ENCODE measurements at places on chromosomes 5 and 9.

DNA sequence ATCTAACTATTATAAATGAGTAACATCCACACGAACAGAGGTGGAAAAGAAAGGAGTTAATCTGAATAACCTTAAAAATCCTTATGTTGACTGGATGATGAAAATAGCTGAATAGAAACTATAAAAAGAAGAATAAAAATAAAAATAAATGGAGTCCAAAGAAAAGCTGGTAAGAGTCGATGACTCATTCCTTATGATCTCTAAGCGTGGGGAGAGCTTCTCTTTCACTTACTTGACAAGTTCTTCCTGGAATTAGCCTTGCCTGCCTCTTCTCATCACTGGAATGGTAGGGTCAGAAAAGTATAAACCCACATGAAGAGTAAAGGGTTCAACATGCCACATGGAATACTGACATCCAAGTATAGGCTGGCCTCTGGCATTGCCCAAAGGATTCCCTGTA is 477.0 kb upstream of the RGMB start:
- no peak for DNase-seq
- no peak overlapping the region for H3K4me3 ChIP-seq
- no peak overlapping the region for H3K27ac ChIP-seq
- H3K36me3 ChIP-seq, result no peaks in the 10 kb centered on the region

- no peaks in the 10 kb centered on the region for H3K4me1 ChIP-seq
- H3K4me3 ChIP-seq, result no peak overlapping the region
- H3K27ac ChIP-seq, result no peak overlapping the region
- no peaks in the 10 kb centered on the region for H3K27me3 ChIP-seq
- DNase-seq, result no peak
These were observed 106.8 kb downstream of the MAPKAP1 start for GRCh38 chr9:125600194-125600593.

GRCh38 chr5:124790301-124790894 is 44.0 kb upstream of the ZNF608 start:
- no peak for DNase-seq
- no peak overlapping the region for H3K4me3 ChIP-seq
- H3K4me1 ChIP-seq, result peaks cover 2% of the 10 kb centered on the region
- no peak overlapping the region for H3K27ac ChIP-seq

DNA sequence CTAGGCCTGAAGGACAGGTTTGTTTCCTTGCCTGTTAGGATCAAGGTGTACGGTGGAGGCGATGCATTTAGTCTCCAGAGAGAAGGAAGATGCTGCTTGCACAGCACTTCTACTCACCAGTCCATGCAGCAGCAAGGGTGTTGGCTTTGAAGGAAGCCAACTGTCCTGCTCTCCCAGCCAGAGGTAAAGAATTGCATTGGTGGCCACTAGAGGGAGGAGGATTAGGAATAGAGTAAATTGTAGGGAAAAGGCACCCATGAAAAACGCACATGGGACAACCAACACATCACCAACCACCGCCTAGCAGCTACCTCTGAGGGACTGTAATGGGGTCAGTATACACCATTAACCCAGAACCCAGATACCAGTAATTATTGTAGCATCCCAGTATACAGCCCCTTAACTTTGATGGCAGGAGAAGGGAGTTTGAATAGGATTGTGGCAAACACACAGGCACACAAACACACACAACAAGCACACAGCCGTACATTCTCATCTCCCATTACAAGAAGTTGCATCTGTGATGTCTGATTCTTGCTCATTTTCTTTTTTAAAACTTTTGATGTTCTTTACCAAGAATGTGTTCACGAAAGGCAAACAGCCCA is 267.7 kb downstream of the ADAMTS6 start:
- H3K4me1 ChIP-seq, result no peaks in the 10 kb centered on the region
- no peaks in the 10 kb centered on the region for H3K36me3 ChIP-seq
- no peak overlapping the region for H3K27ac ChIP-seq
- H3K4me3 ChIP-seq, result no peak overlapping the region

DNA sequence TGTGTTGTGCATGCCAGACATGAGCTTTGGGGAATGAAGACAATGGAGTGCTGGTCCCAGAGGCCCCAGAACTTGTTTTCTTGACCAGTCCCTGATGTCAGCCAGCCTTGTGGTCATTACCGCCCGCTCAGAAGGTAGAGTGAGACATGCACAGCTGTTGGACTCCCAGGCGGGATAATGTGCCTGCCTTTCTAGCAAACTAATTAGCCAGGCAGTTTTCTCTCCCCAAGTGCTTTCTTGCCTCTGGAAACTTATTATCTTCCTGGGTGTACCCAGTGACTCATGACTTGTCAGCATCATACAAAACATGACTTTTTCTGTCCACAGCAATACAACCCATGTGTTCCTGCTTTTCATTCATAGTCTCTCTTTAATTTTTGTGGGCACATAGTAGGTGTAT is 131.1 kb downstream of the RMI1 start:
- no peak overlapping the region for H3K27ac ChIP-seq
- H3K4me1 ChIP-seq, result no peaks in the 10 kb centered on the region
- no peak for DNase-seq
- H3K27me3 ChIP-seq, result no peaks in the 10 kb centered on the region

- no peak overlapping the region for H3K27ac ChIP-seq
- H3K36me3 ChIP-seq, result no peaks in the 10 kb centered on the region
- H3K27me3 ChIP-seq, result no peaks in the 10 kb centered on the region
- H3K4me1 ChIP-seq, result no peaks in the 10 kb centered on the region
These were observed 120.6 kb downstream of the ARHGEF28 start for GRCh38 chr5:73746608-73747007.

DNA sequence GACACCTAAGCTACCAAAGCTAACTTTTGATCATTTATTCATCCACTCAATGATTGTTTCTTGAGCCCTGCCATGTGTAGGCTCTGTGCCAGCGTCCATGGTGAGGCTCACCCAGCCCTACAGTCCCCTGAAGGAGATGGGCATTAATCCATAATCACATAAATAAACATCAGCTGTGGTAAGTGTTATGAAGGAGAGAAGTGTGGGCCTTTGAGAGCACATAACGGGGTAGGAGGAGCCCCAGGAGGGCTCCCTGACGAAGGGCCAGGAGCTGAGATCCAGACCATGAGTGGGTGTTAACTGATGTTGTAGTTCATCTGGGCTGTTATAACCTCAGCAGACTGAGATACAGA is 53.9 kb upstream of the AFAP1L1 start:
- H3K27me3 ChIP-seq, result peaks cover 4% of the 10 kb centered on the region
- no peak overlapping the region for H3K27ac ChIP-seq

- H3K27me3 ChIP-seq, result peaks cover 7% of the 10 kb centered on the region
- DNase-seq, result no peak
- no peaks in the 10 kb centered on the region for H3K4me1 ChIP-seq
These were observed 11.0 kb upstream of the ZBTB43 start for GRCh38 chr9:126793686-126794417.

GRCh38 chr5:180294411-180294810 is 2.5 kb upstream of the MAPK9 start:
- H3K27ac ChIP-seq, result no peak overlapping the region
- peaks cover 6% of the 10 kb centered on the region for H3K36me3 ChIP-seq
- DNase-seq, result no peak

- H3K27ac ChIP-seq, result no peak overlapping the region
- no peaks in the 10 kb centered on the region for H3K4me1 ChIP-seq
These were observed 66.9 kb downstream of the CTSL start for GRCh38 chr9:87792831-87793288.

- no peak overlapping the region for H3K27ac ChIP-seq
- no peak for DNase-seq
- no peaks in the 10 kb centered on the region for H3K36me3 ChIP-seq
These were observed 2.8 kb downstream of the ADGRD2 start for GRCh38 chr9:124452841-124453585.

DNA sequence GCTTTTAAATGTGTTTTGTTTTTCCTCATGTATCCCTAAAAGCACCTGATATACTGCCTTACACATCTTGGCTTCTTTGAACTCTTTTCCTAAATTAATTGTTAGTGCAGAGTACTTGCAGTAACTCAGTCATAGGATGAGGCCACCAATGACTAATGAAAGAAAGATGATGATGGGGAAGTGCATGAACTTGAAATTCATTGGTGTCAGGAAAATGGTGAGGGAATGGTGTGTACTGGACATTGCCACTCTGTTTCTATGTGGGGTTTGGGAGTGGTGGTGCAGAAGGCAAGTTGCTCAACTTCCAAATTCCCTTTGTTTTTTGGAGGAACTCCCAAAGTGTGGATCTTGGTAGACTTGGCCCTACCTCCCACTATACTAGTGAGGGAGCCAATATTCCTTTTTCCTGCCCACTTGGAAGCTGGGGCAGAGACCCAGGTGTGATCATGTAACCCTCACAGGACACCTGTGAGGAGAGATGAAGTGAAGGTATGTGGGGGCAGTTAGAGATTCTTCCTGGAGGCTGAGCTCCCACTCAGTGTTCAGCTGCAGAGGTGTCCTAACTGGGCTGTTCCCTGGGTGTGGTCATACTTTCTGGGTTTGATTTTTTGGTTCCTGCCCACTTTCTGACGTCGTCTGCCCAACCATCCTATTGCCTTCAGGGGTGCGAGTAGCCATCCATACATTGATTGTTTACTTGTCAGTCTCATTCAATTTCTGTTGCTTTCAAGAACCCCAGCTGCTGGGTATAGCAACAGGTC is 298.5 kb downstream of the MAST4 start:
- H3K36me3 ChIP-seq, result no peaks in the 10 kb centered on the region
- H3K27me3 ChIP-seq, result no peaks in the 10 kb centered on the region

DNA sequence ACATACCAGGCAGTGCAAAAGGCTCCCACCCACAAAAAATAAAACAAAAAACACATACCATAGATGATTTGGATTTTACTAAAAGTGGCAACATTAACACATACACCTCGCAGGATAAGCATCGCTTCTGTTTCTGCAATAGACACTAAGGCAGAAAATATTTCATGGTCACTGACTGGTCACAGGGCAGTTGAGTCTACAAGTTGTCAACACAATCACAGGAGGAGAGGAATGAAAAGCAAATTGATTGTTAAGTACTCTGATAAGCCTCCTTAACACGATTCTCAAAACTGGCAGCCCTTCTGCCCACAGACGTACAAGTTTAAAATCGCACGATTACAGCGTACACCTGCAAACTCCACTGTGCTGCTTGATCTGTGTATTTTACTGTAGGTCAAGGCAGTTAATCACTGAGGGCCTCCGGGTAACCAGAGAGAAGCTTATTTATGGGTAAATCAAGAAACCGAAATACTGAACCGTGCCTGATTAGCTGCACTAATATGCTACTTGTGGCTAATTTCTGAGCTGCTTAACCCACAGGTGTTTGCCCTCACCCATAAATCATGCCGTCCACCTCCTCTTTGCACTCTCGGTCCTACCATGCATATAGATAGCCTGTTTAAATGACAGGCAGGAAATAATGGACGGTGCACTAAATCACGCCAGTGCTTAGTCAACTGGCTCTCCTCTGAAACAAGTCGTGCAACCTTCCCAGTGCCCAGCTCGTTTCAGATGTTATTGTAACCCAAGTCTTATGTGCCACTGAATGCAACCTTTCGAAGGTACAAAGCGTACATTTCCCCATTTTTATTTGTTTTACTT is 659.4 kb upstream of the ADAMTS16 start:
- H3K27ac ChIP-seq, result no peak overlapping the region
- no peaks in the 10 kb centered on the region for H3K36me3 ChIP-seq
- DNase-seq, result no peak
- H3K4me3 ChIP-seq, result no peak overlapping the region

- no peaks in the 10 kb centered on the region for H3K36me3 ChIP-seq
- DNase-seq, result no peak
- no peak overlapping the region for H3K4me3 ChIP-seq
- no peak overlapping the region for H3K27ac ChIP-seq
- H3K27me3 ChIP-seq, result no peaks in the 10 kb centered on the region
These were observed 26.3 kb downstream of the SEMA5A start for GRCh38 chr5:9519537-9519936.

GRCh38 chr5:14178671-14179211 is 35.6 kb downstream of the TRIO start:
- no peak overlapping the region for H3K27ac ChIP-seq
- H3K4me3 ChIP-seq, result no peak overlapping the region
- no peaks in the 10 kb centered on the region for H3K4me1 ChIP-seq

DNA sequence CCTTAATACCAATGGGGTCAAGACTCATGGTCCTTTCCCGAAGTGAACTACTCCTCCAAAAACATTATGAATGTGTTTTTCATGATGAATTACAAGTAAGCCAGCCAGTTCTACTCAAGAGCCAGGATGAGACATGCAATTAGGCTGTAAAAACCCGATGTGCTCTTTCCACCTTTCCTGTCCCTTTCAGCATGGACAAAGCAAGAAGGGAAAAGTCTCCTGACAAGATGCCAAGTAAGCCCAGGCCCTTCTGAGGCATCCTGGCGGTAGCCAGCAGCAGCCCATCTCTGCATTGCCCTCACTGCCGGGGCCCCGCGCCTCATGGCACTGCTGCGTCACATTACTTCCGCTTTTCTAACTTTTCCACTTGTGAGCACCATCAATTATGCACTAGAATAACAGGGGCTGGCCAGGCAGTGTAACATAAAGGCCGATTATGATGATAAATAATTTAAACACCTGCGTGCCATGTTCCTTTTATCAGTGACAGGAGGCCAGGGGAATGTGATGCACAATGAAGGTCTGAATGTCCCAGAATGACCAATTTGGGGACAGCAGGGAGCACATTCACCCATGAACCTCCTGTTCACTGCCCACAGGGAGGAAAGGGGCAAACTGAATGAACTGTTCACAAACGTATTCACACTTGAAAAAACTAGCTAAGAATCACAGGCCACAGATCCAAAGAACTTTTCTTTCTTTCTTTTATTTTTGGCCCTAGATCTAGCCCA is 37.4 kb downstream of the EFNA5 start:
- no peaks in the 10 kb centered on the region for H3K36me3 ChIP-seq
- H3K27me3 ChIP-seq, result no peaks in the 10 kb centered on the region
- no peak for DNase-seq
- H3K27ac ChIP-seq, result no peak overlapping the region

DNA sequence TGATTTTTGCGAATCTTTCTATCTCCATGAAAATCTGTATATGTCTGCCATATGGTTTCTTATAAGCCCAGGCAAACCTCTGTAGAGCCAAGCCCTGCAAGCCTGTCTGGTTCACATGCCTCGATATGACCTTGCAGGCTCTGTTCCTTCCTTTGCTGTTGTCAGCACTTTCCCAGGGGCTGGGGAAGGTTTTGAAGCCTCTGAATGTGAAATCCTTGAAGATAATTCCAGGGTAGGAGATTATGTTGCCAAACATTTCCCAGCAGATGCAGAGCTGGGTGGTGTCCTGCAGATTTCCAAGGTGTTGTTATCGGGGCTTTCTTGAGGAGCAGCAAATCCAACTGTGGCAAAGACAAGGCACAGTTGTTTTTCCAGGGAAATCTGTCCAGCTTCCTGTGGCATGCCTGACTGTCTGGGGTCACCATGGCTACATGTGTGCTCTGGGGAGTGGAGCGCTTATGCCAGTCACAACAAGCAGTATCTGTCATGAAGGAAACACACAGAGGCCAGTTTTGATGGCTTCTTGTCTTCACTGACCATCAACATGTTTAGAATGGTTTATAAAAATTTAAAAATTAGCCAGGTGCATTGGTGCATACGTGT is 60.7 kb upstream of the RPS23 start:
- H3K36me3 ChIP-seq, result no peaks in the 10 kb centered on the region
- no peaks in the 10 kb centered on the region for H3K27me3 ChIP-seq
- no peak overlapping the region for H3K4me3 ChIP-seq

- peaks cover 6% of the 10 kb centered on the region for H3K4me1 ChIP-seq
- no peak overlapping the region for H3K4me3 ChIP-seq
- no peak for DNase-seq
- H3K36me3 ChIP-seq, result no peaks in the 10 kb centered on the region
These were observed 3.9 kb upstream of the BARX1 start for GRCh38 chr9:93958819-93959682.

Measured in DND-41 (cell line).